ENCODE measurements at places on chromosomes 13 and 19.

DNA sequence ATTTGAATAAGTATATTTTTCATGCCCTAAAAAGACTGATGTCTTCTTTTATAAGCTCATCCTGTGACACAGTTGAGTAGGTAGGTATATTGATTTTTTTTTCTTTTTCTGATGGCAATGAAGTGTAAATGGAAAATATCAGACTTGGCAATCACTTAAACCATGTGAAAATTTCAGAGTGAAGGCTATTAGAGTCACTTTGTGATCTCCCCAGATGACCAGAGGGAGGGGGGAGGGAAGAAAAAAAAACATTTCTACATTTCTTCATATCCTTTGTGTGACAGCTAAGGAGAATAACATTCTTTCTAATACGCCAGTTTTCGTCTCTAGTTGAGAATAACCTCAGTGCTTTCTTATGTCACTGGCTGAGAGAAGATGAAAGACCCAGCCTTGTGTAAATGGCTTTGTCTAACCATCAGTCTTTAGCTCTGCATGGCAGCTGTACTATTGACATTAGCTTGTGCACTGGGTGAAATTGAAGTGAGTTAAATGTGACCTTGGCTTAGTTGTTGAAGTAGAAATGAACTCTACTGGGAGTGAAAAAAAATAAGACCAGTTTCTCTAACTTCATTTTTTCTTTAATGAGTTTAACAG, 332.1 kb upstream of the DACH1 start:
- DNase-seq, result no peak

DNA sequence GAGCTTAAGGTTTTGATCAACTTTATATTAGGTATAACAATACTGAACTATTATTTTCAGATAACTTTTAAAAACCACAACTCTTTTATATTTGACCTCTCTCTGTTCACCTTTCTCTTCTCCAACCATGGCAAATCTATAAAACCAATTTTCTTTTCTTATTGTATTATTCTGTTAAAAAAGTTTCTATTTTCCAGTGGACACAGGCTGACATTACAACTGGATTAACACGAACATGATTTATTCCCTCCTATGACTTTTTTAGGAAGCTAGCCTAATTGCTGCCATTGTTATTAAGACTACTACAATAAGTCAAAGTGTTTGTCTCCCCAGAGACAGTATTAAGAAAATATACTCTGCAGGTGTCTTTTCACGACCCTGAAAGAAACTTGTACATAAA, 2291.1 kb upstream of the PCDH20 start:
- no peak for DNase-seq

GRCh38 chr19:4774136-4774535, 17.4 kb upstream of the FEM1A start:
- DNase-seq, result no peak

DNA sequence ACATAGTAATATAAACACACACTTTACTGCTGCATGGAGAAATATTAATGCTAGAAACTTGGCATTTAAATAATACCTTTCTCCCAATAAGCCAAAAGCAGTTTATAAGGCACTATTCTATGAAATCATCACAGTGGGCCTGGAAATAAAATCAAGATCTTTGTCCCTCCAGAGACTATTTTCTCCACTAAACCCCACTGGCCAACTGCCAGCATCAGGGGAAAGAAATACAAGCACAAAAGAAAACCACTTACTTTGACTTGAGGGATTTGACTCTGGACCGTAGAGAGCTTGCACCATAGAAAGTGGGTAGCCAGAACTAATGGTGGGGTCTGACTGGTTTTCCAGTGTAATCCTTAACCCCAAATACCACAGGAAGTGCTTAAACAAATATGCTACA, 71.9 kb downstream of the DCLK1 start:
- DNase-seq, result no peak

GRCh38 chr13:92379371-92379770, 847.2 kb upstream of the GPC6 start:
- DNase-seq, result no peak

DNA sequence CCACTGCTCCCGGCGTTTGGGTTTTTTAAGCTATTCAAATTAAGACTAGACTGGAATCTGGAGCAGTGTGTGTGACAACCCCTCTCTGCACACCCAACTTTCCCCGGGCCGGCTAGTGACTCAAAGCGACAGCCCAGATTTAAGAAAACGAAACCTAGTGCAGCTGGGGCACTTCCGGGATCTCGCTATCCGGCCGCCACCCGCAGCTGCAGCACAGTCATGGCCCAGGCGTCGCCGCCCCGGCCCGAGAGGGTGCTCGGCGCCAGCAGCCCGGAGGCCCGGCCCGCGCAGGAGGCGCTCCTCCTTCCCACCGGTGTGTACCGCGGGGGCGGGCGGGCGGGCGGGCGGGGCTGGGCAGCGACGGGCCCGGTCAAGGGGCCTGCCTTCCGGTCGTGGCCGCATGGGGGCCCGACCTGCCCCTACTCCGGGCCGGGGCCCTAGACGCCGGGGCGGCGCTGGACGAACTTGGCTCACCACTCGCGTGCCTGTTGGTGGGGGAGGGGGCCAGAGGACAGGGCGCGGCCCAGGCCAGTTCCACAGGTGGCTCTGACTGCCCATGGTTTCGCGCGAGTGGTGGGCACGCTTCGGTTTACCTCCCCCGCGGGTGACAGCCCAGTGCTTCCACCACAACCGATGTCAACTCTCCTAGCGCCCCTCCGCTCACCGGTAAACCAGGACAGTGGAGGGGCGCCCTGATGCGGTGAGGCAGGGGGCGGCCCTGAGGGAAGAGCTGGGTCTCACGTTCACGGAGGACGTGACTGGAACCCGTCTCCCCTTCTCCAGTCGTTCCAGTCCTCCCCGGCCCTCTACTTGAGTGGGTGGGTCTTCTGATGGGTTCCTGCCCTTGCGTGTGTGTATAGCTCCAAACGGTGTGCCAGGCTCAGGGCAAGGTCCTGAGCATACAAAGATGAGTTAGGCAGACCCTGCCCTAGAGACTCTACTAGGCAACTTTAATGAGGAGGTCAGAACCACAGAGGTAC, at the start of gene PHF11:
PHF11 (plus strand) TSS at position 171 of the 980 bp plus-strand sequence; CDS start at position 220, 49 bp downstream.
- DNase-seq, result peak; percentile 4

DNA sequence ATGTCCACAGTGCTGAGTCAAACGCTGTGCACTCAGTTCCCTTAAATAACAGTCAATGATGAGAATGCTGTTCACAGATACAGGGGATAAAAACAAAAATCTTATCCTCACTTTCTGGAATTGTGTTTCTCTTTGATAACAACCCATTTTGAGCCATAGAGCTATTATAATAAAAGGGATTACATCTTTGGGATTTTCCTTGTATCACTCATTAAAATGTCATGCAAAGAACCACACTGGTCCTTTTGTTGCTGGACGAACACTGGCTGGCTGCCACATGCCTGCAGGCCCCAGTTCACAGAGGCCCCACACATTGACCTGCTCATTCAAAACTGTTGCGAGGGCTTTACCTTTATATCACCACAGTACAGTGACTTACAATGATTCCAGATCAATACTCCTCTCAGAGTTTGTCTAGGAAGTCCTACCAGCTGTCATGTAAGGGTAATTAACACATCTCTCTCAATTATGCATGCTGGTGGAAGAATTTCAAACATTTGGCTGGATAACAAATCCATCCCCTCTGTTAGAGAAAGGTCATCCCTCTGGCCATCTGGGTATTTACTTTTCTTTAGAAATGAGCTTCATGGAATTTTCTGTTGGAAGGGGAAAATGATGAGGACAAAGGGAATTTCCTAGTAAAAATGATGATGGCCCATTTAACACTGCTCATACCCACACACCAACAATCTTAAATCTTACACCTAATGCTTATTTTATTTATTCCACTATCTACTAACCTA, 85.9 kb downstream of the MBNL2 start:
- peak; percentile 70 for DNase-seq

DNA sequence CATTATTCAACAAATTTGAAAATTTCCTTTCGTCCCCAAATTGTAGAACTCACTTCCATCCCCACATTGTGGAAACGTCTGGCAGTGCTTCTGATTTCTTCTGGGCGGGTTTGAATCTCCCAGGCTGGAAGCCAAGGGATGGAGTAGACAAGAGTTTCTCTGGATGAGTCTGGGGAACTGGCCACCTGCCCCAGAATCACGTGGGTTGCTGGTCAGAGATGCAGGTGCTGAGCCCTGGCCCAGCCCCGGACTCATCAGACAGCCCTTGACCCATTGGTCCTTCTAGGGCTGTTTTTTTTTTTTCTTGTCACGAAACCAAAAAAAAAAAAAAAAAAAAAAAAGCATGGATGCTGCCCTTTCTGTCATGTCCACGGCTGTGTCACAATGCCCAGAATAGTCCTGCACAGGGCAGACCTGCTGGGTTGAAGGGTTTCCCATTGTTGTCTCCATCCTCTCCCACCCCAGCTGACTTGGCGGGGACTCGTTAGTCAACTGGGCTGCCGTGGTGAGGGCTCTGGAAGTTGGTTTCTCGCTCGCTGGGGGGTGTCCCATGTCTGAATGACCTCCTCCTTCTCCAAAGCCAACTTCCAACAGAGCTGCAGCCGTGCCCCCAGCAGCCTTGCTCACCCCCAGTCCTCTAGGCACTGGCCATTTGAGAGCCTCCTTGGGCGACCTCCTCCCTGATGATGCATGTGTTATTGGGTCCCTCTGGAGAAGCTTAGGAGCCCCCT, 12.8 kb downstream of the CHST8 start:
- no peak for DNase-seq

DNA sequence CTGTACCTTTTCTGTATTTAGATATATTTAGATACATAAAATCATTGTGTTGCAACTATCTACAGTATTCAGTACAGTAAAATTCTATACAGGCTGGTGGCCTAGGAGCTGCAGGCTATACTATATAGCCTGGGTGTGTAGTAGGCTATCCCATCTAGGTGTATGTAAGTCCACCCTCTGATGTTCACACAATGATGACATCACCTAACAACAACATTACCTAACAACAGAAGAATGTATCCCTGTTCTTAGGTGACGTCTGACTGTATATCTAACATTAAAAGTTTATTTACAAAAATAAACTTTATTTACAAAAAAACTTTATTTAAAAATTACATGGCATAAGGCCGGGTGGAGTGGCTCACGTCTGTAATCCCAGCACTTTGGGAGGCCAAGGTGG, 28.3 kb upstream of the ZFP30 start:
- no peak for DNase-seq

GRCh38 chr13:110869805-110870706, 44.8 kb downstream of the ANKRD10 start:
- DNase-seq, result no peak

- no peak for DNase-seq
These were observed 389.3 kb downstream of the FGF14 start for GRCh38 chr13:102012299-102013293.

GRCh38 chr13:45592758-45593157, 22.8 kb downstream of the ERICH6B start:
- no peak for DNase-seq

DNA sequence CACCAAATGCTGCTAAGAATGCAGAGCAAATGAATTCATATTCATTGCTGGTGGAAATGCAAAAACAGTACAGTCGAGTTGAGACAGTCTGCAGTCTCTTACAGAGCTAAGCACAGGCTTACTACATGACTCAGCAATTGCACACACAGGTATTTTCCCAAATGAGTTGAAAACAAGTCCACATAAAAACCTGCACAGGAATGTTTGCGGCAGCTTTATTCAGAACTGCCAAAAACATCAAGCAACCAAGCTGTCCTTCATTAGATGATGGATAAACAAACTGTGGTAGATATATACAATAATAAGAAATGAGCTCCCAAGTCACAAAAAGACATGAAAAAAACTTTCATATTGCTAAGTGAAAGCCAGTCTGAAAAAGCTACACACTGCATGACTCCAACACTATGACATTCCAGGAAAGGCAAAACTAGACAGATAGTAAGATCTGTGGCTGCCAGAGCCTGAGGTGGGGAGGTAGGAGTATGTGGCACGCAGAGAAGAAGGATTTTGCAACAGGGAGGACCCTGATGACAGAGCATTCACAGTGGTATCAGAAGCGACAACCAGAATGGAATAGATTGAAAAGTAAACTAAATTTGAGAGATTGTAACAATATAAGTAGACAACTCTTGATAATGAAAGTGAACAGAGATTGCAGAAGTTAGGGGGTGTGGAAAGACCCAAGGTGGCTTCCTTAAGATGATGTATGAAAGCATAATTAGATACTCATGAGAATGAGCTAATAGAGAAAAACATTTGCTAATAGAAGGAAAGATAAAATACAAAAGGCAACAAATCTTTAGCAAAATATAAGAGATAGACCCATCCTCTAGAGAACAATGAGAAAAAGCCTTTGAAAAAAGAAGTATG, 52.7 kb downstream of the TSC22D1 start:
- no peak for DNase-seq

- peak; percentile 84 for DNase-seq
These were observed 1505.1 kb upstream of the SLC10A2 start for GRCh38 chr13:104571161-104571892.

DNA sequence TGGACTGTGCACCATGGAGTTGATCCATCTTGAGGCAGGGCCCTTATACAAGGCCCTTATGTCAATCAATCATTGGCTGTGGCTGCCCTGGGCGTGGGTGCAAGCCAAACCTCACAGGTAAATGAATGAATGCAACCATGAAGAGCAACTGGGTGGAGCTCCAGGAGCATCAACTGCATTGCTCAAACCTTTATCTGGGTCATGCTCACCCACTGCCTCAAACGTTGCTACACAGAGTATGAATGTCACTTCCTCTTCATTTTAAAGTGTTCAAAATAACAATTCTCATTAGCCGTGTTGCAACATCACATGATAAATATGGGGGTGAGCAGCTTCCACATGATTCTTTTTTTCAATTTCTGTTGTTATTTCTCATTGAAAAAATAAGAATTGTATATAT, 6.4 kb upstream of the ZNF333 start:
- no peak for DNase-seq

- no peak for DNase-seq
These were observed 55.6 kb downstream of the GJA3 start for GRCh38 chr13:20105161-20105689.

GRCh38 chr13:25167382-25168174, 4.5 kb downstream of the AMER2 start:
- DNase-seq, result no peak

DNA sequence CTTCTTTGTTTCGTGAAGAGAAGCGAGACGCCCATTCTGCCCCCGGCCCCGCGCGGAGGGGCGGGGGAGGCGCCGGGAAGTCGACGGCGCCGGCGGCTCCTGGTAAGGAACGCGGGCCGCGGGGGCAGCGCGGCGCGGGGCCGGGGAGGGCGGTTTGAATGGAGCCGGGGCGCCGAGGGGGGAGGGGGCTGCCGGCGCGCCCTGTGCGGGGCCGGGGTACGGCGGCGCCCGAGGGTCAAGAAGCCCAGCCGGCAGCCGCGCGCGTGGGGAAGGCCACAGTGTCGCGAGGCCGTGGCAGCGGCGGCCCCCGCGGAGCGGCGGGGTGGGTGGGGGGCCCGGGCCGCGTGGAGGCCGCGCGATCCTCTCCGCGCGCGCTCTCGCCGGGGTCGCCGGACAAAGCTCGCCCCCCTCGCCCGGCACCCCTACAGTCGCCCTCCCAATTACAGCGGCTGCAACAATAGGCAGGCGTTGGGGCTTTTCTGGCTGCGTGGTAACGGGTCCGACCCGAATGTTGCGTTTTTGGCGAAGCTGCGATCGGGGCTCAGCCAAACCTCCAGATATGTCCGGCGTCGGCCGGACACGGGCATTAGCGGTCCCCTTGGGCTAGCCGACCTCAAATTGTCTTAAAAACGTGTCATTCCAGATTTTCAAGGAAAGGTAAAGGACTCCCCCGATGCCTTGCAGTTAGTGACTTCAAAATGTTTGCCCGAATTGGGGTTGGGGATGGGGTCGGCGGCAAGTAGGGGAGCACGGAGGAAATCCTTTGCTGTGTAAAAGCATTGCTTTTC, 437 bp downstream of the SMARCA4 start:
- no peak for DNase-seq

GRCh38 chr13:36841391-36841790, 22.4 kb downstream of the RFXAP start:
- no peak for DNase-seq

GRCh38 chr13:105452895-105453294, 1082.6 kb downstream of the EFNB2 start:
- no peak for DNase-seq
